ENCODE measurements at places on chromosomes 1 and 21.

GRCh38 chr1:90721210-90722194, 4.4 kb upstream of the BARHL2 start:
- peak; percentile 27 for DNase-seq

DNA sequence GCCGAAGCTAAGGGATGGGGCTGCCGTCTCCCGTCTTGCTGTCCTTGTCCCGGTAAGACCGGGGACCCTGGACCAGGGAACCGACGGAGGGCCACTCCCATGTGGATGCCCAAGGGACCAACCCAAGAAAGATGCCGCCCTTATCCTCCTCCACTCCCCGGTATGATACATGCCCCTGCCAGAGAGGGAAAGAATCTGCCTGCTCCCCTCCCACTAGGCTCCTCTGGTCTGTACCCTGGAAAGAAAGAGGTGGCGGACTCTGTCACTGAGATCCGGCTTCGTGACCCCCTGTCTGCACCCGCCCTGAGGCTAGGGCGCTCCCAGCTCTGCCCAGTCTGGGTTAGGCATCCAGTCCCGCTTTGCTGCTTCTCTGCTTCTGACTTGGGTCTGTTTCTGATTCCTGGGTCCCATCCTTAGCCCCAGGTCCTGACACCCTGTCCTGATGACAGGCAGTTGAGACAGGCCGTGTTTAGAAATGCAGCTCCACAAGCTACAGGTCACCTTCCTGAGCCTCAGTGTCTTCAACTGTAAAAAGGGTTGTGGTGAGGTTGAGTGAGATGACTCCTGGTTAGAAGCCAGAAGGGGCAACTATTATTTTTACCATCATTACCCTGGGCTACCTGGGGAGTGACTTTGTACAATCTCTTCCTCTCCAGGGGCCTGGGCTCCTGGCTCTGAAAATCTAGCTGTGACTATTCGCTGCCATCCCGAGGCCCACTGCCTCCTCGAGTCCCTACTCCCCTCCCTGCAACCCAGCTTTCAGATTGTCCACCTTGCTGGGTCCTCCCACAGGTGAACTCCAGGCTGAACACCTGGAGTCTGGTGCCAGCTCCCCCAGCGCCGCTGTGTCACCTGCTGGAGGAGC, 3.7 kb downstream of the MATN1 start:
- no peak for DNase-seq

DNA sequence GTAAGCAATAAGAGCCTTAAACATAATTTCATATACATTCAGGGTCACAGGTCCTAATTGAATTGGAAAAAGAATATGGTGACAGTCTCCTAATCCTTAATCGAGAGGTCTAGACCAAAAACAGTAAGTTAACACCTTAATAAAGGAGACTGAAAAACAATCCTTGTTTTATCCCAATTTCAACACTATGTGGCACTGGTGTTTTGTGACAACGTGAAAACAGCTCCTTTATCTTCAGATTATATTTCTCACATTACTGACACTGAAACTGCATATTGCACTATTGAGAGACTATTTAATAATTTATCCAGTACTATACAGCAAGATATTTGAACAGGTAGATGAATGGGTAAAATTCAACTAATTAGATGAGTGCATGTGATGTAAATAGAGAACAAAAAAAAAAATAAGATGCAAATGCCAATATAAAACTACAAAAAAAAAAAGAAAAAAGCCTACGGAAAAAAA, 34.1 kb downstream of the TP53BP2 start:
- no peak for DNase-seq

DNA sequence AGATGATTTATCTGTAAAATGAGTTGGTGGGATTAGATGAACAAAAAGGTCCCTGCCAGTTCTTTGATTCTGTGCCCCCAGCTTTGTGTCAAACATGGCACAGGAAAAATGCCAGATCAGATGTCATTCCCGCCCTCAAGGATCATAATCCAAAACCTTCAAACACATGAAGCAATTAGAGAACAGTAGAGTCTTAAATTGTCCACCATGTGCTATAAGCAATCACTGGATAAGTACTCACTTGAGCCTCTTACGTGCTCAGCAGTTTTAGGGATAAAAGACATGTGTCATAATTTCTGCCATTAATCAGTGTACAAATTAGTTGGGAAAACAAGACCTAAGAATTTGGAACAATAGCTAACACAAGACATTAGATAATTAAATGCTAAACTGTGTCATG, 15.4 kb upstream of the KIAA0040 start:
- DNase-seq: no peak

DNA sequence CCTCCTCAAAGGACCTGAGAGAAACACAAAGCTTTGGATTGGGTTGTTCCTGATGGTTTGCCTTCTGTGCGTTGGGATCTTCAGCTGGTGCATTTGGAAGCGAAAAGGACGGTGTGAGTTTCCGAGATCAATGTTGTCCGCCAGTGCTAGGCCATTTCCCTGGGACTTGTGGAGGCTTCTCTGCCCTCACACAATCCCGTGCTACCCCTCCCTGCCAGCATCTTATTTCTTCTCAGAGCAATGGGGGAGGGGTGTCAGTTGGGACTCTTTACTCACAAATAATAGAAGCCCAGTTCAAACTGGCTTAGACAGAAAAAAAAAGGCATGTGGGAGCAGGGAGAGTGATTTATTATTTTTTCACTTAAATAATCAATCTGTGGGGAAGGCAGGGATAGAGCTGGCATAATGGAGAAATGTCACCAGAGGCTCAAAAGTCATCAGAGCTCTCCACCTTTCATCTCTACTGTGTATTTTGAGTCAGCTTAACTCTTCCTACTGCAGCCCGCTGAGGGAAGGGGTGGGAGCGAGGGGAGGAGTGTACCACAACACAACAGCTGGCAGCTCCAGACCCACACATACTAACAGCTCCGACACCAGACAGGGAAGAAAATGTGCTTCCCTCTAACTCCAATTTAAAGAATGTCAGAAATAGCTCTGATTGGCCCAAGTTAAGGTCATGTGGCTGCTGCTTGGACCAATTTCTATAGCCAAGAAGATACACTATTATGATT, 22.4 kb downstream of the LY9 start:
- no peak for DNase-seq

- no peak for DNase-seq
Observed at GRCh38 chr1:46557403-46557802, 6.0 kb upstream of the KNCN start.

DNA sequence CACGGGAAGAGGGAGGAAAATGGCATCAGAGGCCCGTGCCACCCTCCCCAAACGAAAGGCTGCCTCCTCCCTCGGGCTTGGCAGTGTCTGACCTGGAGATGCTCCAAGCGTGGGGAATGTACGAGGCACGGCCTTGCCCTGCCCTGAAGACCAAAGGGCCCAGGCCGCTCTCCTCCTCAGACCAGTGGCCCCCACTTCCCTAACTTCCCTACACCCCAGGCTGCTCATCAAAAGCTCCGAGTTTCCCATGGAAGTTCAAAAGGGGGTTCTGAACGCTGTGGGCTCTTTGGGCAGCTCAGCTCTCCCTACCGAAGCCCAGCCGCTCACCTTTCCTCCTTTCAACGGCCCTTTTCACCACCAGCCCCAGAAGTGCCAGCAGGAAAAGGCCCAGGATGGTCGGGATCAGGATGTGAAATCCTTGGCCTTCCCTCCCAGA, 11.8 kb downstream of the FCMR start:
- no peak for DNase-seq

DNA sequence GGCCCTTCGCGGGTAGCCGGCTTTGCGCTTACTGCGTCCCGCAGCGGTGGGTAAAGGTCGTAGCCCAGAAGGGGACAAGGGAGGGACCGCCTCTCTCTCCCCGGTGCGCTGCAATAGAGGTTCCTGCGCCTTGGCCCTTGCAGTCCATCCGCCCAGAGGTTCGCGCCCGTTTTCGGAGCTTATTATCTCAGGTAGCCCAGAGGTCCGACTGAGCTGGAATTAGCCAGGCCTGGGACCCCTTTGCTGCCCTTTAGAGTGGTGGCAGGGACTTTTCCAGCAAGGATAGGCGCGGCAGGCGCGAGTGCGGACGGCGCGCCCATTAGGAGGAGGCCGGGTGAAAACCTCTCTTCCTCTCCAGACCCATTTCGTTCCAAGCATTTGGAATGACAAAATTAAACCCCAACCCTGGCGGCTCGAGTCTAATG, 5.0 kb downstream of the LHX4 start:
- no peak for DNase-seq

DNA sequence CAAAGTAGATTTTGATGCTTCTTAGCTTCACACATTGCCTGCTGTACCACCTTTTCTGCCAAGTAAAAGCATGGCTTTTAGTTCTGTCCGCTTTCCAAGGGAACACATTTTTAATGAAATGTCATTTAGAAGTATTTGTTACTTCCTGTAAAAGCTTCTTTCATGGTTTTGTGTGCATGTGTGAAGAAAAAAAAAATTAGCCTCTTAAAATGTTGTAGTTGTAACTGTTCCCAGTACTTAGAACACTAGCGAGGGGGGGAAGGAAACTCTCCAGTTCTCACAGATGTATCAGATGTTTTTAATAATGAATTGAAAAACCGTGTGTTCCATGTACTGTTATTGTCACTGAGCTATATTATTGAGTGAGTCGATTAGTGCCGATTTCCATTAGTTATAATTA, 568.3 kb upstream of the ADGRL2 start:
- no peak for DNase-seq

DNA sequence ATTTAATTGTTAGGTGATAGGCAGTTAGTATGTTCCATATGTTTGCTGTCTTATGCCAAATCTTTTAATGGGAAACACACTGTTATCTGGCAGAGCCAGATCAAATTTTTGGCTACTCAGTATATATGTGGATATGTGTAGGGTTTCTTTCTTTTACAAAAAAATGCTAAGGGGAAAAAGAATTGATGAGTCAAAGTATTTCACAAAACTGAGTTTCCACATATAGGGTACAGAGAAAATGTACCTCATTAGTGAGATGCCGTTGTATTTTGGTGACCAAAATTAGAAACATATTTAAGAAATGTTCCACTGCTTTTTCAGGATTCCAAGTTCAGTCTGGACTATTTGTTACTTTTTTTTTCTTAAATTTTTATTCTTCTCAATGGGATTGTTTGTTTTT, 201.2 kb upstream of the PTGFR start:
- no peak for DNase-seq

DNA sequence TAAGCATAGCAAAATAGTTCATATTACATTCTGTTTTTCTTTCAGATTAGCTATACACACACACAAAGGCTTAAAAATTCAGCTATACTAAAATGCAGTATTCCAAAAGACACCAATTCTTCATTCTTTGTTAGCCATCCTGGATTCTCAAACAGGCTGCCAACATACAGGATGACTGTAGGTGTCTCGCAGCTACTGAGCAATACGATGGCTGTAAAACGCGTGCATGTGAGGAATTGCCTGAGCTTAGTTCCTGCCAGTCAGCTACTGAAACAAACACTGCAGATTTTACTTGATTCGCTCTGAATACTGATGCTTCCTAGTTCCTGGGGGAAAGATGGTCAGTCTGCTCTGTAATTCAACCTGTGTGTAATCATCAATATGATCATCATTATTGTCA, 24.7 kb upstream of the HMGN1 start:
- no peak for DNase-seq

DNA sequence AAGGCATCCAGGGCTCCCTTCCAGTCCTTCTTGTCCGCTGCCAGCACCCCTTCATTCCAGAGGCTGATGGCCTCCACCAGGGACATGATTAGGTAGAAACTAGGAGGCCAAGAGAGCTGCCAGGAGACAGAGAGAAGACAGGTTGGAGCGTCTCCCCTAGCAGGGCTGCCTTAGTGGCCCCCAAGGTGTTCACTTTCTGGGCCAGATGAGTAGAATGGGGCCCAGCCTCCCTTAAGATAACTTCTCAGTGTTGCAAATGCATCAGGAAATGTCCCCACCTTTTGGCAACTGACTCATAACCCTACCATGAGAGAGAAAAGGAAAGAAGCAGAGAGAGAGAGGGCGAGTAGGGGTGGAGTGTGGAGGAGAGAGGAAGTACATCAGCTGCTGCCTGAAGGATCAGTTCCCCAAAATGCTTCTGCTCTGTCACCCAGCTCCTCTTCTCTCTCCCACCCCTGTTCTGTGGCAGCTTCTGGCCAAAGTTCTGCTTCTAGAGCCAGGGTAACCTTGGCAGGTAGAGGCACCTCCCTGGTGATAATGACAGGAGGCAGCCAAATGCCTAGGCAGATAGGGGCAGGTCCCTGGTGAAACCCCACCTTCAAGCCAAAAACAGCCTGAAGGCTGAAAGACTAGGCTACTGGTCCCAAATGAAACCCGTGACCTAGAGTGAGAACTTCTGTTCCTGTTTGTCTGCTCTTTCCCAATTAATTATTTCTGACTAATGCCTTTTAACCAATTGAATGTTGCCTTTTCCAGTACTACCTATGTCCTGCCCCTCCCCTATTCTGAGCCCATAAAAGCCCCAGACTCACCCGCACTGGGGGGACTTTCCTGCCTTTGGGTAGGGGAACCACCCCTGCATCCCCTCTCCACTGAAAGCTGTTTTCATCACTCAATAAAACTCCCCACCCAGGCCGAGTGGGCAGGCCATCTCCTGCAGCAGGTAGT, at the start of gene NCF2:
TSS of gene NCF2 (minus strand) at position 216 of the 948 bp plus-strand sequence. CDS start at position 86, 130 bp downstream.
- no peak for DNase-seq

DNA sequence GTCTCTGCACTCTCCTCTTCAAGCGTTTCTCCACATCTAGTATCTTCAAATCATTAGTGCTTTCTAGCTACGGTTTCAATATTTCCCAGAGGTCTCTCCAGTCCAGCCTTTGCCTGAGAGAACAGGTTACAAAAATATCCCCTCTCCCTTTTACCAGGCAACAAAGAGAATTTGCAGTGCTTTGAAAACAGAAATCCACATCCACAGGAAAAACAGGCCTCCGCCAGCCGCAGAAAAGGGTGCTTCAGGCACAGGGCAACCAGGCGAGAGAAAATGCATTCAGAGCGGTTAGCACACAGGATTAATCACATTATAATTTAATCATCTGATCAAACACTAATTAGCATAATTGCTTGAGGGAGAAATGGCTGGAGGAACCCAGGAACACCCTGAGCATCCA, 13.8 kb downstream of the DSCAM start:
- no peak for DNase-seq

DNA sequence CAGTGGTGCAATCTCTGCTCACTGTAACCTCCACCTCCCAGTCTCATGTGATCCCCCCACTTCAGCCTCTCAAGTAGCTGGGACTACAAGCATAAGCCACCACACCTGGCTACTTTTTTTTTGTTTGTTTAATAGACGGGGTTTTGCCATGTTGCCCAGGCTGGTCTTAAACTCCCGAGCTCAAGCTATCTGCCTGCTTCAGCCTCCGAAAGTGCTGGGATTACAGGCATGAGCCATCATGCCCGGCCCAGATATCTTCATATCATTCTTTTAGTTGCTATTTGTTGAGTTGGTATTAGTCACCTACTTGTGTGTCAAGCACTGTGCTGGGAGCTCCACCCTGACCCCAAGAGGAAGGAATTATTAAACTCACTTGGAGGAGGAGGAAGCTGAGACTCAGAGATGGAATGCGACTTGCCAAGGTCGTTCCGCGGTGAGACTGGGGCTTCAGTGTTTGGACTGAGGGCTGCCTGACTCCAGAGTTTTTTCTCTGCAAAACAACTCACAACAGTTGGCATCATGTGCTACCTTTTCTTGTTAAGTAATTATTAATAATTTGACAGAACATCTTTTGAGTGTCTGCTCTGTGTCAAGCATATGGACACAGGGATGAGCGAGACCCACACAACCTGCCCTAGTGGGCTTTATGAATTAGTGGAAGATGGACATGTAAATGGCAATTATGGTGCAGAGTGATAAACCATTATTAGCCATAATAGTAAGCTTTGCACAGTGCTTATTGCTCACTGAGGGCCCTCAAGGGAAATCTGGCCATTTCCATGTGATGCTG, 132.0 kb downstream of the FOXD2 start:
- DNase-seq: no peak

Data from activated CD4-positive, alpha-beta T cell treated with anti-CD3 and anti-CD28 coated beads for 4 hours (primary cell).